ENCODE measurements at places on chromosomes 11 and 22.
A peak's percentile ranks its signal among the peaks of the same experiment; 100 is the strongest.

- no peak for DNase-seq
These were observed 172.0 kb upstream of the NTM start for GRCh38 chr11:131198161-131199014.

- no peak for DNase-seq
These were observed 33.4 kb downstream of the REXO2 start for GRCh38 chr11:114472661-114473060.

DNA sequence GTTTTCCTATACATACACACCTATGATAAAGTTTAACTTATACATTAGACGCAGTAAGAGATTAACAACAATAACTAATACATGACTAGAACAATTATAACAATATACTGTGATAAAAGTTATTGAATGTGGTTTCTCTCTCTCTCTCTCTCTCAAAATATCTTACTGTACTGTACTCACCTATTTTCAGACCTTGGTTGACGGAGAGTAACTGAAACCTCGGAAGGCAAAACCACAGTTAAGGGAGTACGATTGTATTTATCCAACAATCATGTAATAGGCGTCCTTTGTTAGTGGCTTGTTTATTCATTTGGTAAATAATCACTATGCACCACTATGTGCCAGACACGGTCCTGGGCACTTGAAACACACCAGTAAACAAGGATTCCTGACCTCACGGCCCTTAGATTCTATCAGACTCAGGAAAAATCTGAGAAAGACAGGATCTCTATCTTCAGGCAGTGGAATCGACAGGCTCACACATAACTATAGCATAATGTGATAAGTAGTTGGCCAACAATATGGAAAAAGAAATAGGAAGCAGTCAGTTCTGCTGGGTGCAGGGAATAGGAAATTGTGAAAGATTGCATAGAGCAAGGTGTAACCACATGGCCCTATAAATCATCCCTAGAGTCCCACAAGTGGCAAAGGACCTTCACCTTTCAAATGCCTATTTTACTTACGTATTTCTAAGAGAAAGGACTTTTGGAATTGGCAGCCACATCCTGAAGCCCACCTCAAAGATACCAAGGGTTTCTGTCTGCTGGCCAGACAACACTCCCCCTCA lies 12.0 kb downstream of the ETS1 start:
- DNase-seq: no peak

GRCh38 chr11:31728432-31728831 lies 82.7 kb downstream of the PAX6 start:
- DNase-seq: no peak

DNA sequence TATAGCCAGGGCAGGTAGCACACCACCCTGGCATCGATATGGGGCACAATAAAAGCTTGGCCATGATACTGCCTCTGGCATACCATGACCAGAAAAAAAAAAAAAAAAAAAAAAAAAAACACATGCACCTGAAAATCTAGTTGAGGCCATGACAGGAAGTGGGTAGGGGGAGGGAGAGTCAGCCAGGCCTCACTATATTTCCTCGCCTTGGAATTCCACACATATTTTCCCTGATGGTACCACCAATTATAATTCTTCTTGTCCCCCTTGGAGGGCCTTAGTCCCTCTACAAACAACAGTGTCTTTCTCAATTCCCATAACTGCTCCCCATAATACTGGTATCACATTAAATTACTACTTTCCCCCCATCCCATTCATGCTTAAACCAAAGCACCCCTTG lies 12.6 kb upstream of the CHKA start:
- DNase-seq: no peak

DNA sequence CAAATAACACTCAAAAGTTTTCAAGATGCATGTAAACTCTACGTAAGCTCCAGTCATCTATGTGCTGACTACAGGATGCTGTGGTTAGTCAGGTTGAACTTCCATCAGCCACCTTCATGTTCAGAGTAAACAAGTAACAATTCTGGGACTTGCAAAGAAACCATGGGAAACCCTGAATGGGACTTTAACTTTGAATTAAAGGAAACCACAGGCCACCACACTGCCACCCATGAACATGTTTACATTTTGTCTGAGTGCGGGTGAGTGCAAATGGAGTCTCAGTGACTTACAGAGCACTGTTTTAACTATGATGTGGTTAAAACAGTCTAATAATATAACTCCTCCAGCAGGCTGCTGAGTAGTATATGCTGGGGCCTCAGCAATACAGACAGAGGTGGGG lies 12.9 kb upstream of the SYTL2 start:
- peak; percentile 32 for DNase-seq
